ENCODE measurements at places on chromosomes 1 and 21.

GRCh38 chr1:55959136-55959548 is 620.2 kb downstream of the PLPP3 start:
- DNase-seq, result no peak

- no peak for DNase-seq
These were observed 755.0 kb downstream of the LTN1 start for GRCh38 chr21:28237661-28238060.

DNA sequence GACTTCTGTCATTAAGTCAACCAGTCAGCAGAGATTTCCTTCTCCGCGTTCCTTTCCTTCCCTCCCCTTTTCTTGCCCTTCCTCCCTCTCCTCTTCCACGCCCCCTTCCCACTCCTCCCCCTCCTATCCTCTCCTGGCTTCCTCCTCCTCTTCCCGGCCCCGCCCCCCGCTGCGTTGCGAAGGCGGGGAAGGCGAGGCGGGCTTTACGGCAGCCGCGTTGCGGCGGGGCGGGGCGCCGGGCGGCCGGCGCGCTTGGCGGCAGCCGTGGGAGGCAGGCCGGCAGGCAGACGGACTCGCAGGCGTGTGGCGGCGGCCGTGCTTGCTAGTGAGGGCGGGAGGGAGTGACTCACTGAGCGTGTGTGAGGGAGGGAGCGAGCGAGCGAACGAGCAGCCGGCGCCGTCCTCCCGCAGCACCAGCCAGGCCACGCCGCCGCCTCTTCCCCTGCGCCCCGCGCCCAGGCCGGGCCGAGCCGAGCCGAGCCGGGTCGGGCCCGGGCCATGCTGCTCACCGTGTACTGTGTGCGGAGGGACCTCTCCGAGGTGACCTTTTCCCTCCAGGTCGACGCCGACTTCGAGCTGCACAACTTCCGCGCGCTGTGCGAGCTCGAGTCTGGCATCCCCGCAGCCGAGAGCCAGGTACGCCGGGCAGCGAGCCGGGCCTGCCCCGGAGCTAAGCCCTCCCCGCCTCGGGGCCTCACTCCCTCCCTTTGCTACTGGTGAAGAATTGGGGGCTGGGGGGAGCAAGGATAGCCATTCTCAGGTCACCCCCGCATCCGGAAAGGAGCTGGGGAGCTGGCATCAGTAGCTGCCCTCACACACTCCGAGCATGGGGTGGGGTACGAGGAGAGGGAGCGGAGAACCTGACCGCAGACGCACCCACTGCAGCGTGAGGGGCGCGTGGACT is at the start of gene DDI2:
TSS of gene DDI2 (plus strand) at position 286 of the 904 bp plus-strand sequence. CDS start at position 499, 213 bp downstream.
- peak; percentile 99 for DNase-seq

DNA sequence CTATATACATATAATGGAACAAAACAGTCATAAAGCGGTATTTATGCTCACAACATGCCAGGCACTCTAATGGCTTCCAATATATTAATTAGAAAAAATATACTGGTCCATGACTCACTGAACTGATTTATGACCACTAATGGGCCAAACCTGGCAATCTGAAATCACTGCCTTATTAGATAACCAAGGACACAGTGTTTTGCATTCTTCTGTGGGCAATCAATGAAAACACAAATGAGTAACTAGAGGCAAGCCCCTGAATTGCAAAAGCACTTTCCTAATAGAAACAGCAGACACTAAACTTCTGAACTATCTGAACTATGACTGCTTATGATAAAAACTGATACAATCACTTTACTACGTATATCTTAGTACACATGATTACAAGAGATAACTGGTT is 3.5 kb downstream of the GCLM start:
- DNase-seq, result peak; percentile 36

DNA sequence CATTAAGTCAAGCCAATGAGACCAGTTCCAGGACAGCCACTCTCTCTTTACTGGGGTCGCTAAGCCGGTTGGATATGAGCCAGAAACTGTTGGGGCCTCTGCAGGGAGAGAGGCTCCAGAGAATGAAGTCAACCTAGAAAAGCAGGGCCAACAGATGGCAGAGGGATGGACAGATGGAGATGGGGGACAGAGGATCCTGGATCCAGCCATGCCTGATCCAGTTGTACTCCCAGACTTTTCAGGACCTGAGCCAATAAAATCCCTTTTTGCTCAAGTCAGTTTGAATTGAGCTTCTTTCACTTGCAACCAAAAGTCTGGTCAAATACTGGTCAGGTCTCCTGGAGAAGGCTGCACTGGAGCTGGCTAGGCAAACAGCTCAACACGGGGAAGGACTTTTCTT is 2.2 kb downstream of the DHCR24 start:
- DNase-seq, result no peak

DNA sequence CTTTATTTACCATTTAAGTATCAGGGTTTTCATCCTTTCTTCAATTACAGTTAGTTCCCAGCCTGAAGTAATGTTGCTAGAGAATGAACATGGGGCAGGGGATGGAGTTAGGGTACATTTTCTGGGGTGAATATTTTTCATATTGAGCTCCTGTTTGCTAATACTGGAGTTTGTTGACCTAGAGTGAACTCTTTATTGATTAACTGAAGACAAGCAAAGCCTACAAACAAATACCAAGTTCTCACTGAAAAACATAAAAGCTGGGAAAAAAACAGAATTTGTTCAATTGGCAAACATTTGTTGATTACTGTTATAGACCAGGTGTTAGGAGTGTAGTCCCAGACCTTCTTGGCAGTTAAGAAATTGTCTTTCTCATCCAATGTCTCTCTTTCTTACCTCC is 28.2 kb upstream of the PIGV start:
- no peak for DNase-seq

GRCh38 chr1:185681034-185681633 is 53.1 kb upstream of the HMCN1 start:
- DNase-seq, result peak; percentile 53

- DNase-seq, result no peak
These were observed 62.5 kb downstream of the NDUFS5 start for GRCh38 chr1:39088658-39089057.

GRCh38 chr1:54332781-54333585 is 73.2 kb downstream of the SSBP3 start:
- DNase-seq, result no peak

DNA sequence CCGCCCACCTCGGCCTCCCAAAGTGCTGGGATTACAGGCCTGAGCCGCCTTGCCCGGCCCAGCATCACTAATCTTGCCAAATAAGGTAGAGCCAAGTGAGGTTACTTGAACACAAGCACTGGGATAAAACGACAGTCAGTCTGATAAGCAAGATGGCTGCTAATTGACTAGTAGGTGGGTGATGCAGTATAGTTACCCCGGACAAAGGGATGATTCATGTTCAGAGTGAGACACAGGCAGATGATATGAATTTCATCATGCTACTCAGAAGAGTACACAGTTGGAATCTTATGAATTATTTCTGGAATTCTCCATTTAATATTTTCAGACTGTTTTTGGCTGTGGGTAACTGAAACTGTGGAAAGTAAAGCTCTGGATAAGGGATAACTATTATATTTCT is 178.4 kb downstream of the USP25 start:
- peak; percentile 63 for DNase-seq

GRCh38 chr1:119101563-119101962 is 38.9 kb downstream of the WARS2 start:
- DNase-seq, result peak; percentile 80

- peak; percentile 85 for DNase-seq
These were observed 120.6 kb upstream of the KCNJ15 start for GRCh38 chr21:38136201-38136600.

DNA sequence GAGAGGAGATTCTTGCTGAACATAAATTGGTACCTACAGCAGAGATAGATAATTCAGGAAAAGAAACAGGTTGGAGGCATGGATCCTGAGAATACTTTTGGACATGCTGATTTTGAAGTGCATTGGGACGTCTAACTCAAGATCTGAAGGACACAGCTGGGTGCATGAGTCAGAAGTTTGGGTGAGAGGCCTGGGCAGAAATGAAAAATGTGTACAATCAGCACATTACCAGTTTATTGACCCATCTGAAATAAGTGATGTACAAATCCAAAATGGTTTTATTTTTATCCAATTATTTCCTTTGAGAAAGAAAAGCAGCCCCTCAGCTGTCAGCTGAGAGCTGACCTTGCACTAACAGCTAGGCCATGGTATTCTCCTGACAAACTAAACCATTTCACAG is 975.2 kb upstream of the B3GALT2 start:
- DNase-seq, result peak; percentile 6

GRCh38 chr1:180026556-180026955 is 71.9 kb downstream of the CEP350 start:
- DNase-seq, result peak; percentile 2

GRCh38 chr1:60619581-60619980 is 462.8 kb upstream of the NFIA start:
- DNase-seq, result no peak

GRCh38 chr1:97332716-97333115 is 588.1 kb downstream of the DPYD start:
- peak; percentile 85 for DNase-seq

DNA sequence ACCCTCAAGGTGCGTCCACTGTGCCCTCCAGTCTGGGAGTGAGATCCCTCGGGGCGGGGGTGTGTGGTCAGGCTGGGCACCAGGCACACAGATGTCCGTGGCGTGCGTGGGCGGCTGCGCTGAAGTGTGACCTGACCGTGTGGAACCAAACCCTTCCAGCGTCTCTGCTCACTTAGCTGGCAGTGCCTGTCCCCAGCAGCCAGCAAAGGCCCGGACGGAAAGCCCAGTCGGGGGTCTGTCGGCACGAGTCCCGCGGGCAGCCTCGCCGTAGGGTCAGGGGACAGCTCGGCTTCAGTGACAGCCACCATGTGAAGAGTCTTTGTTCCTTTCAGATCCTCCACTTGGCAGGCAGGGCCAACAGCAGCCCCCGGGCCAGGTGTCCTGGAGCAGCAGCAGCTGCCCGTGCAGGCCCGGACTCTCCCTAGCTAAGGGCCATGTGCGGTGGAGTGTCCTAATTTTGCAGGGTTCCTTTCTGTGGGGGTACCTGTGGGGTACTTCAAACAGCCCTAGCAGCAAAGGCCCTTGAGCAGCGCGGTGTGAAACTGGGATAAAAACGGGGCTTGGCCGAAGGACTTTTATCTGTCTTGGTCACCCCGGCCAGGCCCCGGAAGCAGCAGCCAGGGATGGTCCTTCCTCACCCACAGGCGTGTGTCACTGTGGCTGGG is 11.6 kb downstream of the TTLL10 start:
- DNase-seq, result no peak

GRCh38 chr1:20321573-20321972 is 30.9 kb downstream of the VWA5B1 start:
- no peak for DNase-seq

DNA sequence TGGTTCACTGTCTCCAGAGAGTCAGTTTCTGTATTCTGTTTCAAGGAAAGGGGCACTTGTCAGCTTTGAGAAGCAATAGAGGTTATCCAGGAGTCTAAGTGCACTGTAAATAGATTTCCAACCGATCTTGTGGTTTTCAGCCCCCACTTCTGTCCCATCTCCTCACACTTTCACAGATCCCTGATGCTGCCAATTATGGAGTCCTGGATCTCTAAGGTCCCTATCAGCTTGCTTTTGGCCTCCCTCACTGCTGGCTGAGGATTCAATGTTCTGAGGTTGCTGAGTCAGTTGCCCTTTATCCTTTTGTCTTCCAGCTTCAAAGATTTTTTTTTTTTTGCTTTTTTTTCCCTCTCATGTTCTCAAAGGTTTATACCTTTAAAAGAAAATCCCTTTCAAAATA is 98.4 kb downstream of the DIRAS3 start:
- DNase-seq, result peak; percentile 61

DNA sequence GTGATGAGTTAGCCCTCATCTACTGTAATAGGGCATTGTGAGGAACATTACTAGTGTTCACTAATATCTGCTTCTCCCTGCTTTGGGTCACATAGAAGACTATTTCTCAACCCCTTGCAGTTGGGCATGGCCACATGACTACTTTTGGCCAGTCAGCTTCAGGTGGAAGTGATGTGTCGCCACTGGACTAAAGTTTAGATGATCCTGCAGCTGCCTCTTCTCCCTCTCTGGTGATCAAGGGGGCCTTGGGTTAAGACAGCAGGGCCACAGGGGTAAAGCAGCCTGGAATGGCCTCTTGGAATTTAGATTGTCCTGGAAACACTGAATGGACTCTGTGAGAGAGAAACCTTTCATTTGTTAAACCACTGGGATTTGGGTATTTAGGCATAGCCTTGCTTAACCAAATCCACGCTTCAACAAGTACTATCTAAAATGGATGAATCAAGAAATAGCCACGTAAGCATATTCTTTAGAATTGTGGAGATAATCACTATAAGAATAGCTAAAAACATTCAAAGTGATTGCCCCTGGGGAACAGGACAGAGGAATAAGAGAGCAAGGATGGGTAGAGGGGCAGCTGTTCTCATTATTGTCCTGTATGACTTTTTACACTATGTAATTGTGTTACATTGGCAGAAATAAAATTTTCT is 41.2 kb downstream of the OPRD1 start:
- DNase-seq, result no peak

DNA sequence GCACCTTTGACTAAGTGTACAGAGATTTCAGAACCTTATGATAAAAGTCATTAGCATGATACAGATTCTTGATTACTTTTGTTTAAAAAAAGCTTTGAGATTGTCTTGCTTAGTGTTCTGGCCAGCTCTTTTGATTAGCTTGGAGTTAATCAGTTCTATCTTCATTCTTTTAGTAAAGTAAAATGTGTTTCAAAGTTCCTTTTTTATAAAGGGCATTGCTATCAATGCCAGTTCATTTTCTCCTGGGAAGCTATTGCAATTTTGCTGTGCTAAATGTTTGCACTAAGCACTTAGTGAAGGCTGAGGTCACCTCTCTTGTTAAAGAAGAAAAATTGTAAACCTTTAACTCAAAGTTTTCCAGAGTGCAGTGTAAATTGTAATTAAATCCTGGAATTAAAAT is 946.7 kb upstream of the TMPRSS15 start:
- DNase-seq, result no peak

- peak; percentile 30 for DNase-seq
These were observed 127.6 kb upstream of the C1orf105 start for GRCh38 chr1:172292840-172293239.

GRCh38 chr21:41764558-41765419 is 2.1 kb downstream of the RIPK4 start:
- no peak for DNase-seq

- no peak for DNase-seq
These were observed 48.9 kb upstream of the LEPR start for GRCh38 chr1:65371544-65371943.

- no peak for DNase-seq
These were observed 24.2 kb upstream of the CXADR start for GRCh38 chr21:17488620-17489019.

DNA sequence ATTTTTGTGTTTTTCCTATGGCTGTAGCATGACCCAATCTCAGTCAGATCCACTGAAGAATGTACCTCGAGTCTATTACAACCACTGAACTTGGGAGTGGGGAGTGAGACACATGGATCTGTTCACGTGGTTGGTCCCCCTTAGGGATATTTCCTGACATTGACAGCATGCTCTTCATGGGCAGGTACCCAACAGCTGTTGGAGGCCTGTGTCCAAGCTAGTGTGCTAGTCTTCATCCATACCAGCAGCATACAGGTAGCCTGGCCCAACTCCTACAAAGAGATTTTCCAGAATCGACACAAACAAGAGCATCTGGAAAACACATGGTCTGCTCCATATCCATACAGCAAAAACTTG is 34.2 kb upstream of the HSD3B1 start:
- DNase-seq, result no peak

Measured in fibroblast of upper back skin (primary cell).